ENCODE measurements at places on chromosomes 5 and 9.

GRCh38 chr5:123090661-123091297 is 1.7 kb downstream of the PRDM6 start:
- DNase-seq, result no peak

DNA sequence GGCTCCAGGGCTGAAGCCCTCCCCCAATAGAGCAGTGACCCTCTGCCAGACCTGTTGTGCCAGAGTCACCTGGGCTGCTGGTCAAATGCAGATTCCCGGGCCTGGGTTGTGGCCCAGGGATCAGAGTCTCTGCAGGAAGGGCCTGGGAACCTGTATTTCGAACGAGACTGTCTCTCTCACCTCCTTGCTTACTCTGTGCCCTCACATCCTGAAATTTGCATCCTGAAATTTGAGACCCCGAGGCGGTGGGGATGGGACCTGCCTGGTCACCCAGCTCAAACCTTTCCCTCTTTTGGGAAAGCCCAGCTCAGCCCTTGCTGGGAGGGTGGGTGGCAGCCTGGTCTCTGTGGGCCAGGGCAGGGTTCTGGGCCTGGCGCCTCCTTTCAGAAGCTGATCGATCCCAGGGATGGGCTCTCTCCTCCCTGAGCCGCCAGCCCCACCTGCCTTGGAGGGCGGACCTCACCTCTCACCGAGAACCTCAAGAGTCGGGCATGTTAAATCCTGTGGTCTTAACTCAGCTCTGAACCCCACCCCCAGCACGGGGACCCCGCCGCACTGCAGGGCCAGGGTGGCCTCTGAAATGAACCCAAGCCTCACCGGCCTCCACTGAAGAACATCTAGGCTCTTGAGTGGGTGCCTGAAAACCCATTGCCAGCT is 44.0 kb upstream of the IER5L start:
- DNase-seq, result no peak

- DNase-seq, result no peak
These were observed 87.1 kb downstream of the PDE6A start for GRCh38 chr5:149857499-149857898.

DNA sequence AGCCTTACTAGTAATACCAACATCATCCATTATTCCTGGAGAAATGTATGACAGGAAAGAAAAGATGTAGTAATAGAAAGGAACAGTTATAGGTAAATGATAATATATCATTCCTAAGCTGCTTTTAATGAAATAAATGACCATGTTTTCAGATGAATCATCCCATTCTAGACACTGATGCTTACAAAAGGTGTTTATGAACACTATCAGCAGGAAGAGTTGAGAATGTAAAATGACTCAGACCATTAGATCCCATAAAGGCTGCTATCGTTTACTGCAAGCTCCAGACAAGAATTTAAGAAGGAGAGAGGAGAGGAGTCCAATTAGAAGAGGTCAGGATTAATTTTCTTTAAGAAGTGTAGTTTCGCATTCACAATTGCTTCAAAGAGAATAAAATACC is 1033.5 kb downstream of the EFNA5 start:
- no peak for DNase-seq

GRCh38 chr9:81680506-81680905 is 8.8 kb downstream of the TLE1 start:
- DNase-seq, result no peak

GRCh38 chr5:1477341-1477740 is 32.1 kb upstream of the SLC6A3 start:
- DNase-seq, result no peak

DNA sequence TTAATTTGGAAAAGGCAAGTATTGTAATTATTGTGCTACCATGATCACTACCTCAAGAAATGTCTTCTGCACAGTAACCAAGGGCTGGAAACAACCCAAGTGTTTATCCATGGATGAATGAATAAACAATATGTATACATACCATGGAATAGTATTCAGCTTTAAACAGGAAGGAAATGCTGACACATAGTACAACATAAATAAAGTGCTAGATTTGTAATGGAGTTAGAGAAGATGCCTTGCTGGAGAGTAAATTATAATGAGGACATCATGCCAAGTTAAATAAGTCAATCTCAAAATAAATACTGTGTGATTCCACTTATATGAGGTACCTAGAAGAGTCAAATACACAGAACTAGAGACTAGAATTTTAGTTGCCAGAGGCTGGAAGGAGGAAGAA is 160.0 kb downstream of the CCDC192 start:
- no peak for DNase-seq

DNA sequence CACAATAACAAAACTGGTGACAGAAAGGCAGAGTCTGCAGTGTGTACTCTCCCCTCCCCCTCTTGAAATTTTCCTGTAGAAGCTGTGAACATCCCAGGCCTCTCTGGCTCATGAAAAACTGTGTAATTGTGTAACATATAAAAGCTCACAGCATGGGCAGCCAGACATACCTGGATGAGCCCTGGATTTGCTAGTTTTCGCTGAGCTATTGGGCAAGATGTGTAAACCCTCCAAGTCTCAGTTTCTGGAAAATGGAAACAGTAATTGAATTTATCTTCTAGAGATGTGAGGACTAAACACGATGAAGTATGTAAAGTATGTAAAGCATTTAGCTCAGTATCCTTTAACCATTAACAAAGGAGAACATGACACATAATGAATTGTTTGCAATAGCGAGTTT is 143.2 kb upstream of the ANKH start:
- no peak for DNase-seq

DNA sequence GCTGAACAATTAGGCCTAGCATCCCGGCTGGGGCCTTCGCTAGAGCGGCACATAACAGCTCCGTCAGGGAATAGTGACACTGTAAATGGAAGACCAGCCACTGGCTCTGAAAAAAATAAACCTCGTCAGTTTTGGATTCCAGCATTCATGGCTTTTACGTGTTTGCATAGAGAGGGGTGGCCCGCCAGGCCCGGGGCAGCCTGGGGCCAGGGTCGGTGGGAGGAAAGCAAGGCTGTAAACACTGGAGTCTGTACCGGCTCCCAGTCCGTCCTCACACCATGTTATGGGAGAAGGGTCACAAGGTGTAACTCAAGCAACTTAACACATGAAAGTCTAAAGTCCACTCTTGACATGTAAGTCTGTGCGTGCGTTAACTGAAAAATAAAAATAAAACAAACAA is 11.2 kb downstream of the CCNI2 start:
- DNase-seq, result no peak

DNA sequence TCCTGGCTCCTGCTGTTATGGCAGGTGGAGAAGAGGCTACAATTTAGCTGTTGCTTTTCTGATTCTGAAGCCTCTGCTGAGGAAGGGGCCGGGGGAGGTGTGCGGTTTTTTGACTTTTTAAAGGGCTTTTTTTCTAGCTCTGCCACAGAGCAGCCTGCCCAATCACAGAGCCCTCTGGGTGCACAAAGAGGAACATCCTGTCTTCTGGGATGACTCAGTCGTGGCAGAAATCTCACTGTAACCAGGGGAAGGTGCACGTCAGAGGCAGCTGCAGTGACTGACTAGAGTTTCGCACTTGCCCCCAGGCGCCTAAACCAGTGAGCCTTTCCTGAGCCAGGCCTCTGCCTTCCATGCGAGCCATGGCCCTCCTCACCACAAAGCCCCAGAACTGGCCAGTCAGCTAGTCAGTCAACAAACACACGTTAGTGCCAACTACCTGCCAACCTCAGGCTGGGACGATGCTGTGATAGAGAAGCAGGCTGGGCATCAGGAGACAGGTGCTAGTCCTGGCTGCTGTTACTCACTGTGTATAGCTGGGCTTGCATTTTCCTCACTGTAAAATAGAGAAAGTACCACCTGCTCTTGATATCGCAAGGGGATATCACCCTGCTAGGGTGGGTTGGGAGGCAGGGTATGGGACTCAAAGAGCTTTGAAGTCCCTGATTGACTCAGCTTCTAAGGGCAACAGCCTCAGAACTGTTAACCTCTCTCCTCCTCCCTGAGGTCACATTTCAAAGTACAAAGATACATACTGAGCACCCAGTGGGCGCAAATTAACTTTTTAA is 2.2 kb downstream of the AKNA start:
- DNase-seq, result peak; percentile 82

- DNase-seq, result no peak
These were observed 33.2 kb downstream of the TNFSF8 start for GRCh38 chr9:114897196-114897595.

DNA sequence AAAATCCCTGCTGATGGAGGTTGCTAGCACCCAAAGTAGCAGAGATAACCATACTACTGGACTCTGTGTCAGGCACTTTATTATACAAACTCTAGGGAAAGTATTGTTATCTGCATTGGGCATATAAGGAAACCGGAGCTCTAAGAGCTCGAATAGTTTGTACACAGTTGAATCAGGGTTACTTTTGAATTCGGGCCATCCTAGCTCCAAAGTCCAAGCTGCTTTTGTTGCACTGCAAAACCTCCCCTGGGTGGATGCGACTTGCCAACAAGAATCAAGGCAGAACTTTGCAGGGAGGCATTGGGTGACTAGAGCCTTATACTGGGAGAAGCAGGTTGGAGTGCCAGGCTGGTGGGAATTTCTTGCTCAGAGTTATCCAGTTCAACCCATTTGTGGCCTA is 435.1 kb downstream of the SPATA31D1 start:
- DNase-seq, result no peak

DNA sequence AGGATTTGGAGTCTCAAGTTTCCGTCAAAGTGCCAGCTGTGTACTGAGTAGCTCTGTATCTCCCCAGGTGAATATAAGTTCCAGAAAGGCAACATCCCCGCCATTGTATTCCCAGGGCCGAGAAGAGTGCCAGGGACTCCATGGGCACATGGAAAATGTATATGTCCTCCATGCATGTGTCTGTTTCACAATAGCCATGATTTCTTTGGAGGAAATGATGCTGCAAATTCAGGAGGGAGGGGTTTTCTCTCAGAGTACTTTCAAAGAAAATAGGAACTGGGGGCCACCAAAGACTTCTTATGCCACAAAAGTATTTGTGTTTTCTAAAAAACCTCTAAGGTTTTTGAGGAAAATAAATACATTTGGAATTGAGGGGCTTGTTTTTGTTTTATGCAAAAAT is 524.6 kb downstream of the BNC2 start:
- DNase-seq, result no peak

- no peak for DNase-seq
These were observed 217.5 kb upstream of the S1PR3 start for GRCh38 chr9:88773627-88774244.

DNA sequence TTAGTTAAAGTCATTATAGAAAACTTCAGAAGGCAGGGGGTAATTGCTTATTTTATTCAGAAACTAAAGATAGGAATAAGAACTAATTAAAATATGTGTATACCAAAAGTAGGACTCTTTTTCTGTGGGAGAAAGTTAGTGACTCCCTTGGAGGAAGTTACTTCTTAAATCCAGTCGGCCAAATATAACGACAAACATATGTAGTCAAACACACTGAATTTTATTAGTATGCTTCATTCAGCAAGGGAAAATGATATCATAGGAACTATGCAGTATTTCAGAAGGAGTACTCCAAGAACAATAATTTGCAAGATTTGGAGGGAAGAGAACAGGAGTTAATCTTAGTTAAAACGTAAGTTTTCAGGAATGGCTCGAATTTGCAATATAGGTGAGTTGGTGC is 432.6 kb downstream of the CYLC2 start:
- DNase-seq, result no peak

GRCh38 chr9:21114311-21114710 is 27.3 kb downstream of the IFNW1 start:
- no peak for DNase-seq

- DNase-seq, result no peak
These were observed 195.7 kb downstream of the CDK5RAP2 start for GRCh38 chr9:120383999-120384924.

DNA sequence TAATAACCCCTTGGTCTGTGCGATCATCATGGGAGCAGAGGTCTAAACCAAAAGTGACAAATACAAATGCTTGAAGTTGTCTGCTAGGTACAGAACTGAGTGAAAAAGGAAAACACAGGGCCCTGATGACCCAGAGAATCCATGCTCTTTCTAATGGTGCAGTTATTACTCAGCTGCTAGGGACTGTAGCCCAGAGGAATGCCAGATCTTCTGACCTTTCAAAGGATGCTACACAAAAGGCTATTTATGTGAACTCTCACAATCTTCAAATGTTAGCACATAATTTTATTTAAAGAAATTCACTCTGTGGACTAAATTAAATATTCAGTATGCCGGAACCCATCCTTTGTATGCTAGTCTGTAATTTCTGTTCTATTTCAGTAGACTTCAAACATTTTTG is 79.9 kb downstream of the PRR16 start:
- DNase-seq, result no peak

DNA sequence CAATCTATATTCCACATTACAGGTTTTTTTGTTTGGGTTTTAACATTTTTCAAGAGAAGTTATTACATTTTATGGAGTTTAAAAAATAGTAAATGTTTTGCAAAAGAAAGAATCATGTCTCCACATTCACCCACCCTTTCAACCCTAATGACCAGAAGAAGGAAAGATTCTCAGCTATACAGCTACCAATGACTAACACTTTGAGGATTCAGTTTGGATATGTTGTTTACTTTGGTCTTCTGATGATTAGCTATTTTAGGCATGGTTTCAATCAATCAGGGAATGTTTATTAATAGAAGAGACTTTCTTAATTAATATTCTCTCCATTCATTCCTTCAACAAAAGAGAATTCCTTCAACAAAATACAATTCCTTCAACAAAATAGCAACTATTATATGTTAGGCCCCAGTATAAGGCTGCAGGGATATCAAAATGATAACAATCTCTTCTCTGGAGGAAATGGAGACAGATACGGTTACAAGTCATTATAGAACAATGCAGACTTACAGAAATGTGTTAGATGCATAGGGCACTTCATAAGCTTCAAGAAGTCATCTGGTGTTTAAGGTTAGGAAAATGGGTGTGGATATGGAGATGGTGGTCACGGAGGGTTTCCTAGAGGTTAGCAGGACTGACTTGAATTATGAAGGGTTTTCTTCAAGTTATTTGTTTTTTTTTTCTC is 9.3 kb upstream of the NR3C1 start:
- DNase-seq, result no peak

DNA sequence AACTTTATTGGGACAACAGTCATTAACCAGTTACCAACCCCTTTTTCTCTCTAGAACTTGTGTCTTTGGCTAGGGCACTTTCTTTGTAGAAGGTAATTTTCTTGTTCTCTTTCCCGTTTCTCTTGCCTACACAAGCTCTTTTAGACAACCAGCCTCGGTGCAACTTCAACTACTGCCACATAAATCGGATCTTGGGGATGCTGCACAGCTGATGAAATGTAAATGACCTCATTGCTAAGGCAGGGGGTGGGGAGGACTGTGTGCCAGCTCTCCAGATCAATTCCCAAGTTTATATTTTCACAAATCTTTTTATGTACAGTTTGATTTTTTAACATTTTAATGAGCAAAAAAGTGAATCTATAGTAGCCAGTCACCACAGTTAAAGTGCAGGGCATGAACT is 157.6 kb downstream of the DENND1A start:
- no peak for DNase-seq

GRCh38 chr9:76092572-76092971 is 202.1 kb downstream of the PCSK5 start:
- no peak for DNase-seq

GRCh38 chr9:116320290-116320689 is 166.7 kb downstream of the PAPPA start:
- DNase-seq, result no peak

DNA sequence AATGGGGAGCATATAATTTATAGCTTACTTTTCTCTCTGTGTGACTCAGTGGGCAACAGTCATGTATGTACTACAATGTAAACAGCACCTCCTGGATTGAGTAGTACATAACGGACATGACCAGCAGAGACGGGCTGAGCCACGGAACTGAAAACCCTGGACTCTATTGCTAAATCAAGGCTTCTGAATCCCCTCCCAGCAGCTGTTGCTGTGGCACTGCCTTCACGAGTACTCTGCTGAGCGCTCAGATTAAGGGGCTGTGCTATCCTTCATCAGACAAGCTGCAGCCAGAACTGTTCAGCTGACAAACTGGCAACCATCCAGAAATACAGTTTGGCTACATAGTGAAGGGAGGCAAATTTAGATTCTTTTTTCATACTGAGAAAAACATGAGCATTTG is 131.3 kb upstream of the CCDC180 start:
- no peak for DNase-seq
